Prostate gland (tissue), 2 donors: ENCODE measurements at places on chromosomes 7 and 10.

DNA sequence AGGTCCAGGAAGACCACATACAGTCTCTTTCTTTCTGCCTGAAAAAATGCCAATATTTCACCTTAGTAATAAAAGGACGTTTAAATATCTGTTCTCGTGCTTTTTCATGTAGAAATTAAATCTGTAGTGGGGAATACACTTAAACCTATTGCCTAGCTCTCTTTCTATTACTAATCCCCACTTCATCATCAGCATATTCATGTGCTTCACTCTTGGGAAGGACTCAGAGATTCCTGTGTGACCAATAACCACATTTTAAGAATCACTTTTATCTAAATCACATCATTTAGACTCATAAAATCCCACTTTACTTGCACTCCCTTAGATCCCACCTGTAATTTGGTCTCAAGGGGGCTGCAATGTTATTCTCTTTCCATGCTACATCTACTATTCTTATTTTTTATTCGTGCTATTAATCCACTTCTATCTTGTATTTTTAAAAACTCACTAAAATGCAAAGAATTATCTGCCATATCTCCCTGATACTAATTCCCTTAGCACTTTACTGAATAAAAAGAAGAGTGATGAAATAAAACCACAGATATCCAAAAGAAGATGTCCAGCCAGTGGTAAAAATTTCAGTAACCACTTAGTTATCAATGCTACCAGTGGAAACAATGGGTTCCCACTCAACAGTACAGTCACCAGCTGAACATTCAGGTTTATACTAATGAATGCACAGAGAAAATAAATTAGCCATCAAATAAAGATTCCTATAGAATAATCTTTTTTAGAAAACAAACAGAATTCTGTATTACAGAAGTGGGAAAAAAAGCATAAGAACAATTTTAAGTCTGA lies 102.1 kb downstream of the PPP1R17 start:
- DNase-seq = no peak

DNA sequence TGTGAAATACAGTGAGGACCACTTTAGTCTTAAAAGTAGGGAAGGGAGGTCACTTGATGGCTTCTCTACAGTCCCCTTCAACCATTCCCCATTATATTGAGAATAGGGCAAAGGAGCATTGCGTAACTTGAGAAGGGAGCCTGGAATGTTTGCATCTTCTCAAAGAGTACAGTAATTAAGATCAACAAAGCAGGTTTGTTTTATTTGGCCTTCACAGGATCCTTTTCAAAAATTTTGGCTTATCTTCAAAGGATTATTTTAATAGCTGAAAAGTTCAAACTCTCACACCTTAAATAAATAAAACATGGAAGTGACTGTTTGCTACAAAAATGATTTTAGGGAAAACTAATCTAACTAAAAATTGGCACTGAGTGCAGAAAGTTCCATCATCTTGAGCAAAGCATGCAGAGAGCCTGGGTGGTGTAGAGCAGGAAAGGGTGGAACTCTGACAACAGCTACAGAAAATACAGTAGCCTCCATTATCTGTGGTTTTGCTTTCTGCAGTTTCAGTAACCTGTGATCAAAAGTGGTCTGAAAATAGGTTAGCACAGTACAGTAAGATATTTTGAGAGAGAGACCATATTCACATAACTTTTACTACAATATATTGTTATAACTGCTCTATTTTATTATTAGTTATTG lies 214.0 kb downstream of the MDFIC start:
- DNase-seq = no peak

DNA sequence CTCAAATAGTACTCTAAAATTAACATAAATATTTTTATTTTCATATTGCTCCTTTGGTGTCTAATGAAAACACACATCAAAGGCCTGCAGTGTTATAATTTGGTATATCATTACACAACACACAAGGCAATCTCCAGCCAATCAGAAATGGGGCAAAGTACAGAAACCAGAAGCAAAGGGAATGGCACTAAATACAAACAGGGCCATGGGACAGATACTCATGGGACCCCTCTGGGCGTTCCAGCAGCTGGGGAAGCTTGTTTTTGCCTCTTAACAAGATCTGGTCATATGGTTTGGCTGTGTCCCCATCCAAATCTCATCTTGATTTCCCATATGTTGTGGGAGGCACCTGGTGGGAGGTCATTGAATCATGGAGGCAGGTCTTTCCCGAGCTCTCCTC lies 551.8 kb upstream of the NRP1 start:
- no peak for DNase-seq

DNA sequence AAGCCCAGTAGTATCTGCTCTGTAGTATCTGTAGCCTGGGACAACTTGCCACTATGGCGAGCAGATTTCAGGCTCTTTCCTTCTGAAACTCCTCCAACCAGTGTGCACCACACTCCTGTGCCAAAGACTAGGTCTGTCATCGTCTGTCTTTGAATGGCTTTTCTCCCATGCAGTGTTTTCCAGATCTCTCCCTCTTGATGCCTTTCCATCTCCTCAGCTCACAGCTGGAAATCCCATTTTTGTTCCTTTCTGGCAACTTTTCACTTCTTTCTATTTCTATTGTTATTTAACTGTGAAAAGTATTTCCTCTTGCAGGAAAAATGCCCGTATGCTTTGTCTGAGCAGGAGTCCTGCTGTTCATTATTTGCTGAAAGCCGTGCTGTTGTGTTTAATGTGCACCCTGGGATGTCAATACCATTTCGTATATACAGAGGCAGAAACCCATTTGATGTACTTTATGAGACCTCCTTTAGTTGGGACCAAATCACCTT lies 373.7 kb downstream of the PHTF2 start:
- DNase-seq = no peak

- no peak for DNase-seq
These were observed 10.8 kb downstream of the NEURL1 start for GRCh38 chr10:103504181-103504783.

GRCh38 chr7:95881597-95881996 lies 109.2 kb downstream of the DYNC1I1 start:
- no peak for DNase-seq
